RWPE2 (cell line): ENCODE measurements at places on chromosomes 5 and 9.

GRCh38 chr5:122490718-122491117 is 178.7 kb downstream of the SNCAIP start:
- no peak for DNase-seq

- no peak for DNase-seq
Measured at GRCh38 chr5:173688703-173689102, 72.3 kb upstream of the BOD1 start.

DNA sequence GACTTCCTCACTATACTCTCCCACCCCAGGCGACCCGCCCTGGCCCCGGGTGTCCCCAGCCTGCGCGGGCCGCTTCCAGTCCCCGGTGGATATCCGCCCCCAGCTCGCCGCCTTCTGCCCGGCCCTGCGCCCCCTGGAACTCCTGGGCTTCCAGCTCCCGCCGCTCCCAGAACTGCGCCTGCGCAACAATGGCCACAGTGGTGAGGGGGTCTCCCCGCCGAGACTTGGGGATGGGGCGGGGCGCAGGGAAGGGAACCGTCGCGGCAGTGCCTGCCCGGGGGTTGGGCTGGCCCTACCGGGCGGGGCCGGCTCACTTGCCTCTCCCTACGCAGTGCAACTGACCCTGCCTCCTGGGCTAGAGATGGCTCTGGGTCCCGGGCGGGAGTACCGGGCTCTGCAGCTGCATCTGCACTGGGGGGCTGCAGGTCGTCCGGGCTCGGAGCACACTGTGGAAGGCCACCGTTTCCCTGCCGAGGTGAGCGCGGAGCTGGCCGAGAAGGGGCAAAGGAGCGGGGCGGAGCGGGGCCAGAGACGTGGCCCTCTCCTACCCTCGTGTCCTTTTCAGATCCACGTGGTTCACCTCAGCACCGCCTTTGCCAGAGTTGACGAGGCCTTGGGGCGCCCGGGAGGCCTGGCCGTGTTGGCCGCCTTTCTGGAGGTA is 2.1 kb downstream of the CA9 start:
- DNase-seq = no peak

DNA sequence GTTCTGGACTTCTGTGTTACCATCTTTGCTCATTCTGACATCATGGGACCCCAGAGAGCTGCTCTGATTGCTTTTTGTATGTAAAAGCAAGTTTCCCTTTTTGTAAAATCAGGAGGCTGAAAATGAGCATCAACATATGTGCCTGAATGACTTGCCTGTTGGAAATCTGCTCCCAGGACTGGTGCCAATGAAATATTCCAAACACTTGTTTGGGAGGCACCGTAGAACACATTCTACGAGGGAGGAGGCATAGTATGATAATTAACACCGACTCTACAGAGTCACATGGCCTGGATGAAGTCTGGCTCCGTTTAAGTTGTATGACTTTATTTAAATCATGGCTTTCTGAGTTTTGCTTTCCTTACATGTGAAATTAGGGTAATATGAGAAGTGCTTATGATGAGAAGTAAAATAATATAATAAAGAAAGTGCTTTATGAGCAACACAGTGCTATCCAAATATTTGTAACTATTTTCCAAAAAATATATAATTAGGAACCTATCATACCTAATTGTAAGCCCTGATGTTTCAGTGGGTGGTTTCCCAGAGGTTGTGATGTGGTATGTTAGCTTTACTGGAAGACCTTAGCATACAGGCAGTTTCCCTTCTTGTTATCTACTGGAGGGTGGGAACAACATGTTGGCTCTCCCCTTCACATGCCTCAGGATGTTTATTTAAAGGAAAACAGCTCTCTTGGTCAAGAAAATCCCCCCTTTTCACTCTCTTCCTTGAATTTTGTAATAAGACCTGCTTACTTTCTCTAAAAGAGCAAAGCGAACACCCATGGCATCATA is 238.1 kb downstream of the FBXL7 start:
- no peak for DNase-seq

DNA sequence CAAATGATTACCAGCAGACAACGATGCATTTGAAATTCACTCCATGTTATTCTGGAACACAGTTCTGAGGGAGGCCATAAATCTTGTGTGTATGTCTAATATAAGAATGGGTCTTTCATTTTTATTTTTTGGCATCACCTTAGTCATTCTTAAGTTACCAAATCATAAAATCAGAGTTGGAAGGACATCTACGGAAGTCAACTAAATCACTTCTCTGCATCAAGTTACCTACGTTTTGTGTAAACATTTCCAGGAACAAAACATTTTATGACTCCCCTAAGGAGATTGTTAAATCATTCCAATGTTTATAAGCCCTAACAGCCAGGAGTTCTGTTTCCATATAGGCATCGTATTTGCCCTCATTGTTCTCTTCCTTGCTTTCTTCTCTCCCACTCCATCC is 378.2 kb downstream of the FAM170A start:
- DNase-seq = no peak

DNA sequence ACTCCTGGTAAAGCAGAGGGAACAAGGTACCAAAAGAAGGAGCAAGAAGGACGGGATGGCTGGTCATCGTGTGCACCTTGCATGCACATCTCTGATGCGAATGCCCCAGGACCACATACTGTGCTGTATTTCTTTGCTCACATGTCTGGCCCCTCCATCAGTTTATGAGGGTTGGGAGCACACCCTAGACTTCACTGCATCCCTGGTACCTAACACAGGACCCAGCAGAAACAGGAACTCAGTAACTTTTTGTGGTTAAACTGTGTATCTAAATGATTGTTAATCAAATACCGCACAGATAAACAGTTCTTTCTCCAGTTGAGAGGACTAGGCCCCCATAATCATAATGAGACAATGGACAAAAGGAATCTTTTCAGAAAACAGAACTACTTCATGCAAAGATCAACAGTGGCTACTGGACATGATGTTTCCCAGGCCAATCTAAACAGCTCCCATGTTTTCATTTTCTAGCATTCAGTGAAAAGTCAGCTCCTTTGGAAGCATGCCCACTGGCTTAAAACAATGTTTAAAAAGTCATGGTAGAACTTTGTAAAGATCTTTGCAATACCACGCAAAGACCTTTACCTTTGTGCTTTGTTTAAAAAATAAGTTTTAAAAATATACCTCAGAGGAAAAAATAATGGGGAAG is 55.5 kb upstream of the IFNK start:
- no peak for DNase-seq

GRCh38 chr5:118711727-118712126 is 276.6 kb downstream of the DTWD2 start:
- DNase-seq = no peak
